ENCODE measurements at places on chromosomes 1 and 21. TPM values are rescaled to one million over a fixed set of nuclear protein-coding genes. Genes with fewer than 3 reads are reported as not detected.
A peak's percentile ranks its signal among the peaks of the same experiment; 100 is the strongest.

DNA sequence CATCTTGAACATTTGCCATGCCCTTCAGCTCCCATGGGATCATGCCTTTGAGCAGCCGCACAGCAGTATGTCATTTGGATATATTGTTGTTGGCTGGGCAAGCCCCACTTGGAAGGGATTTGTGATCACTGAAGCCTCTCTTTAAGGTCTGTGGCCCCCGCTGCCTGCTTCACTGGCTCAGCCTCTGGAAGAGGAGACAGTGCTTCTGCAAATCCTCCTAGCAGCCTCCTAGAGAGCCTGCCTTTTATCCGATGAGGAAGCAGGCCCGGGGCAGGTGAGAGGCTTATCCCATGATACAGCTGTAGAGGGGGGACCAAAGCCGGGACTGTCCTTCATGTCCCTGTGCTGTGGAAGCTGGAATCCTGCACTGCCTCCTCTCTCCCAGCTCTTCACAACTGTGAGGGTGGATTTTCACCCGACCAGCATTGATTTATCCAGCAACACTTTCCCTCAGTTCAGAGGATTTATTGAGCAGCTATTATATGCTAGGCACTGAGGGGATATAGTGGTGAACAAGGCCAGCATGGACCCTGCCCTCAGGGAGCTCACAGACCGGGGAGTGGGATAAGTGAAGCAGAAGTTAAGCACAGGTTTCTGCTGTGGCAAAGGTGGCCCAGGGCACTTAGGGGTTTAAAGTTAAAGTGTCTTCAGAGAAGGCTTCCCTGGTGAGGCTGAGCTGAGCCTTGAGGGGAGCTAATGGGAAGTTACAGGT is 3.9 kb downstream of the TMEM61 start:
- DNase-seq: no peak

DNA sequence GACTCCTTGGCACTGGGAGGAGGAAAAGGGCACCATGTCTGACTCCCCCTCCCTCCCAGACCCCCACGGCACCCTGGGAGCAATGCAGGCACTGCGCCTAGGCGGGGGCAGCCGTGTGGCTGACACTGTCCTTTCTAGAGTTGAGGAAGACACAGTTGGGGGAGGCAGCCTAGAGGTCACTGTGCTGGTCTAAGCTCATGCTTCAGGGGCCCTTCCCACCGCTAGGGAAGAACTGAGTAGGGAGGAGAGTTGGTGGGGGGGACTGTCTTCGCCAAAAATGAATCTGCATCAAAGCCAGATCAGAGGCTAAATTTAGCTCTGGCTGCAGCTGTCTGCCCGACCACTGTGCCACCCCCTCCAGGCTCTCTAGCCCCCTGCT is 3.4 kb downstream of the SEMA6C start:
- no peak for DNase-seq

Gene RRP1B
- total RNA-seq: 33.1 TPM

GRCh38 chr1:15799004-15799867 is 8.2 kb downstream of the UQCRHL start:
- peak; percentile 89 for DNase-seq
